Left ventricle myocardium inferior (tissue), 1 donor: ENCODE measurements at places on chromosomes 7 and 10. TPM values are rescaled to one million over a fixed set of nuclear protein-coding genes. Genes with fewer than 3 reads are reported as not detected.

DNA sequence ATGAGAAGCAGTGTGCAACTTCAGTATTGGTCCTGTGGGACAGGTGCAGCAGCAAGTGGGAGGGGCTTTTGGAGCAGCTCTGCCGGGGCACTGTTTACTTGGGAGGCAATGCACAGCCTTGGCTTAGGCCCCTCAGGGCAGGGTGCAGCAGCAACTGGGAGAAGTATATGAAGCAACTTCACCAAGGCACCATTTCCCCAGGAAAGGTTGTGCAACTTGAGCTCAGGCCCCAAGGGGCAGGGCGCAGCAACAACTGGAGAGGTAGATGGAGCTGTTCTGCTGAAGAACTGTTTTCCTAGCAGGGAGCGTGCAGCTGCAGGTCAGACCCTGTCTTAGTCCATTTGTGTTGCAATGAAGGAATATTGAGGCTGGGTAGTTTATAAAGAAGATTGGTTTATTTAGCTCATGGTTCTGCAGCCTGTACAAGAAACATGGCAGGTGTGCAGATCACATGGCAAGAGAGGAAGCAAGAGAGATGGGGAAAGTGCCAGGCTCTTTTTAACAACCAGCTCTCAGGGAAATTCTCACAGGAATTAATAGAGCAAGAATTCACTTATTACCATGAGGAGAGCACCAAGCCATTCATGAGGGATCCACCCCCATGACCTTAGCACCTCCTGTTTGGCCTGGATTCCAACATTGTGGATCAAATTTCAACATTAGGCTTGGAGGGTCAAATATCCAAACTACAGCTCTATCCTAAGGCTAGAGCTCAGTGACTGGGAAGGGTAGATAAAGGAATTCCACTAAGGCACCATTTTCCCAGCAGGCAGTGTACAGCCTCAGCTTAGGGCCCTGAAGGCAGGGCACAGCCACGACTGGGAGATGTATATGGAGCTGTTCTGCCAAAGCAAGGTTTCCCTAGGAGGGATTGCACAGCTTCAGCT, 10.9 kb downstream of the GPR141 start:
- peak; percentile 26 for DNase-seq

The CPEB3 gene
- total RNA-seq = 13.6 TPM

The ARMC3 gene
- not detected for total RNA-seq

- no peak for DNase-seq
Measured at GRCh38 chr10:7625836-7626235, 40.9 kb downstream of the ITIH5 start.

The MOGAT3 gene
- not detected for total RNA-seq

- no peak for DNase-seq
Measured at GRCh38 chr10:26468291-26468690, 30.1 kb downstream of the APBB1IP start.

- DNase-seq = no peak
Measured at GRCh38 chr10:74929197-74929596, 102.8 kb downstream of the KAT6B start.

The FAM170B gene
- not detected for total RNA-seq

DNA sequence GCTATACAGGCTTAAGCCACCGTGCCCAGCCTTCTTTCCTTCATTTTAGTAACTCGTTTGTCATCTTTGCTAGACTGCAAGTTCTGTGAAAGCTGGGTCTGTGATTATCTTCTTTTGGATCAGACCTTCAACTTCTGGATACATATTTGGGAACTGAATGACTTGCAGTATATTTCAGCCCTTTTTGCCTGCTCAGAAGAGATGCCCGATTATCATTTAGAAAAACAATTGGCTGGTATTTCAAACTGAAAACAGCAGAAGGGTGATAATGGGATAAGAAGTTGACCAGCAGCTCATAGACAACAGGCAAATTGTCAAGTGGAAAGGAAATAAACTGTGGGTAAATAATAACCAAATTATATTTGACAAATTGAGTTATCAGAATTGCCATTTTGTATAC, 14.6 kb downstream of the RSBN1L start:
- DNase-seq = no peak

GRCh38 chr7:146443102-146443501, 326.5 kb downstream of the CNTNAP2 start:
- no peak for DNase-seq

DNA sequence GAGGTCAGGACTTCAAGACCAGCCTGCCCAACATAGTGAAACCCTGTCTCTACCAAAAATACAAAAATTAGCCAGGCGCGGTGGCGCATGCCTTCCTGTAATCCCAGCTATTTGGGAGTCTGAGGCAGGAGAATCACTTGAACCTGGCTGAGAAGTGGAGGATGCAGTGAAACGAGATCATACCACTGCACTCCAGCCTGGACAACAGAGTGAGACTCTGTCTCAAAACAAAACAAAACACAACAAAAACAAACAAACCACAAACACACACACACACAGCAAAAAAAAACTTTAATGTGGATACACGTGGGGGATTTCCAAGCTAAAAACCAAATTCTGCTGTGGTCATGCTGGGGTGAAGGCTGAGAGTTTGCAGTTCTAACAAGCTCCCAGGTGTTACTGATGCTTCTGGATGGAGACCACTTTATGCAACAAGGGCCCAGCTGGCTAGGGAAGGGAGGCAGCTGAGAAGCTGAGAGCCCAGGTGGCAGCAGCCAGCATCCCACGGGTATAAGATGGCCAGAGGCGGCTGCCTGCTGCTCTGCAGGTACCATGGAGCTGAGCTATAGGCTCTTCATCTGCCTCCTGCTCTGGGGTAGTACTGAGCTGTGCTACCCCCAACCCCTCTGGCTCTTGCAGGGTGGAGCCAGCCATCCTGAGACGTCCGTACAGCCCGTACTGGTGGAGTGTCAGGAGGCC, at the start of gene ZP3:
TSS of gene ZP3 (plus strand) at position 538 of the 699 bp plus-strand sequence. CDS start at position 553, 15 bp downstream.
- DNase-seq = no peak

- peak; percentile 53 for DNase-seq
Measured at GRCh38 chr10:5692461-5693358, 8.1 kb downstream of the TASOR2 start.

DNA sequence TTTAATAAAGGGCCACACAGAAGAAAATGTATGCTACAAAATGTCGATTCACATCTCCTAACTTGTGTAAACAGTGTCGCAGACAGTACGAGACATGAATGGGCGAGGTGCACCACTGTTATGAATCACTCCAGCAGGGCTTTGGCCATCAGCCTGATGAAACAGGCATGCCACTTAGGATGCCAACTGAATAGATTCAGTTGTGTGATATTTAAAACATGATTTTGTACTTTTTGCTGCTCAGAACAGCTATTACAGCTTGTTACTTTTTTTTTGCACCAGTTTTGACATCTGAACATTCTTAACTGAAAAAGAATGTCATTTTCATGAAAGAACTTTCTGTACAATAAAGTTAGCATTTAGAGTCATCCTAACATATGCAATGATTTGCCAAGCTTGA, 138.1 kb downstream of the VTI1A start:
- no peak for DNase-seq

GRCh38 chr7:48610705-48611104, 313.6 kb upstream of the CDC14C start:
- DNase-seq = no peak

DNA sequence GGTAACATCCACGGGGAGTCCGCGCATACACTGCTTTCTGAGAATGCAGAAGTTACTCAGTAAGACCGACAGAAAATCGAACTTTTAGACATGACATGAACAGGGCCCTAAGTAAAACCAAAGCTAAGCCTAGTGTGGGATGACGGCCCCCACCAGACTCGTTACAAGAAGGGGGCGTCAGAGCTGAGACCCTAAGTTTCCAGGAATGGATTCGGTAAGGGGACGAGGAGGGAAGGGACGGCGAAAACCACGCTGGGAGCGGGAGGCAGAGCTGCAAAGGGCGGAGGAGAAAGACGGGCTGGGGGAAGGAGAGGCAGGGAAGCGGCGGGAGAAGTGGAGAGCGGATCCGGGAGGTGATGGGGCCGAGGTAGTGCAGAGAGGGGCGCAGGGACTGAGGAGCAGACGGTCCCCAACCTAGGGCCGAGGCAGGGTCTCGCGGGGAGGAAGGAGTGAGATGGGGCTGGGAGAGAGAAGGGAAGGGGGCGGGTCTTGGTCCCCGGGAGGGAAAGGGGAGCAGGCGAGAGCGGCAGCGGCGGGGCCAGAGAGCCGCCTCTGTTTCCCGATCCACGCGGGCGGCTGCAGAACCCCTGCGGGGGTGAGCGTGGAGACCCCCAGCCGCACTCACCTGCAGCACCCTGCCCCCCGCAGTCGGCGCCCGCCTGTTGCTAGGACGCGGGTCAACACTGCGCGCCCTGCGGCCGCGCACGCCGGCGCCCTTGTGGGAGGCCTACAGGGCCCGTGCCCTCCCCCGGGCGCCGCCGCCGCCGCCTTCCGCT, 513 bp downstream of the ODAD2 start:
- peak; percentile 14 for DNase-seq

GRCh38 chr10:132413226-132414205, 16.5 kb downstream of the PWWP2B start:
- DNase-seq = no peak

DNA sequence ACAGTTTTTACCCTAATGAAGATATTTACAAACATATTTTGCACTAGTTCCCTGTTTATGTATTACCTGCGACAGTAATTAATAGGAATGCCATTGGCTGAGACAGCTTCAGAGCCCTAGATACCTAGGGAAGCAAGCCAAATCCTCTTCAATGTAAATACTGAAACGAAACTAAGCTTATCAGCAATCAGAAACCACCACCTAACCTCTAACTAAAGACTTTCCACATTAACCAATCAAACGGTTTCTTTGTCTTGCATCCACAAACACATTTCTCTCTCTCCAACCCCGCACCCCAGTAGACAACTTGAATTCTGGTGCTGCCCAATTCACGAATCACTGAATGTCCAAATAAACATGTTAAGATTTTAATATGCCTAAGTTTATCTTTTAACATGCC, 474.4 kb upstream of the C7orf33 start:
- no peak for DNase-seq

GRCh38 chr7:123958186-123958703, 33.2 kb downstream of the SPAM1 start:
- DNase-seq = no peak

DNA sequence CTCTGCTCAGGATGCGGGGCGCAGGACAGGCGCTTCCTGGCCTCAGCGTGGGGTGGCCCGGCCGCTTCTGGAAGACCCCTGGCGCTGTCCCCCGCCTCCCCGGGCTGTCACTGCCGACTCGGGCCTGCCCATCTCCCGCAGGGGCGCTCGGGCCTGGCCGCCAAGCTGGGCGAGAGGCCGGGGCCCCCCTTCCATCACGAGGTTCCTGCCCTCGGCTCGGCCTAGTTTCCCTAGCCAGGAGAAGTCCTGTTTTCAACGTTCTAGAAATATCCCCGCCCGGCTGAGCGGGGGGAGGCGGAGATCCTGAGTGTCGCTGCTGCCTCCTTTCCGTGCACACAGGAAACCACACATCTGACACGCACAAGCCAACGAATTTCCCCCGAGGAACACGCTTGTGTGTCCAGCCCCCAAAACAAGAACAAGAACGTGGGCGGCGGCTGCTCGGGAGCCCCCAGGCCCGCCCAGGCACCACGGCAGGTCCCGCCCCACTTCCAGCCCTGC, 33.7 kb downstream of the AP5Z1 start:
- no peak for DNase-seq

- no peak for DNase-seq
Measured at GRCh38 chr7:12954380-12955033, 267.1 kb downstream of the ARL4A start.

- peak; percentile 13 for DNase-seq
Measured at GRCh38 chr10:36003031-36003600, 361.0 kb upstream of the FZD8 start.

The PDZD7 gene
- 0.27 TPM for total RNA-seq

DNA sequence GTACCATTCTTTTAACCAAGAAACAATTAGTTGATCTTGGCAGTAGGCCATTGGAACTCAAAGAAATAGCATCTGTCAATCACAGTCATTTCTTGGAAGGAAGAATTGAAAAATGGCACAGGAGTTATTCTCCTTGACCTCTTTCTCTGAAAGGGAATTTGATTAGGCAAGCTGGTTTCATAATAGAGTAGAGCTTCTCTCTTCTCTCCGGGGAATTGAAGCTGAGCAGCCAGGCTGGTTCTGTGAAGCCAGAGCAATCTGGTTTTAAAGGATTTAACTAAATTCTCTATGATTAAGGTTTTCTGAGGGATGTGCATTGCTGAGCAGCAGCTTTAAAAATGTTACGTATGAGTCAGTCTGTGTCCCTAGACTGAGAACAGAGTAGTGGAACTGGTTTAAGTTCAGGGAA, 70.2 kb downstream of the AHCYL2 start:
- DNase-seq = no peak

DNA sequence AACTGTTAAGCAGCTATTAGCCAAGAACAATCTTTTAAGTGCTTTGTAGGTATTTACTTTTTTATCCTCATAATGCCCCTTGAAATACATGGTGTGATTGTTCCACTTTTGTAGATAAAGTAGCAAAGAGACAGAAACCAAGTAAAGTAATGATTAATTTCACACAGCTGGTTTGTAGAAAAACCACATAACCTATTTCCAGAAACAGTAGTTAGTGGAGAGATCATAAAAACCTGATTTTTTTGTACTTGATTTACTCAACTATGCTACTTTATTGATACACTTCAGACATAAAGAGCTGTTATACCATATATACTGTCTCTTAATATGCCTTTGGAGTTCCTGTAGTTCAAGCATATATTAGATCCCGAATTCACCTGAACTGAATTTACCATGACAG, 118.4 kb downstream of the SEMA3A start:
- no peak for DNase-seq

The TMEM184A gene
- total RNA-seq = 0.36 TPM

DNA sequence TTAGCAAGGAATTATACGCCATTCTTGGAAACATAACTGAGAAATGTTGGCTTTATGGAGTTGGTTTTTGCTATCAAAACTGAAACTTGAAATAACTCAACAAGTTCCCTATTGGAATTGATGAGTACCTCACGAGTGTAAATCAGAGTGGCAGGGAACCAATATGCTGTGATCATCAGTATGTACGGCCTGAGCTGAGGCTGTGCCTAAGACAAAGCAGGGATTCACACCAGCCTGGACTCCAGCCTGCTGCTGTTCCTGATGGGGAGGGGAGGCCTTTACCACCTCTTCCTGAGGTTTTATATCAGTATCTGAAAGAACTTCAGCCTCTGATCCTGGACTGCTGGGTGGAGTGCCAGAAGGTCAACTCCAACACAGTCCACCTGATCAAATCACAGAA, 52.7 kb downstream of the CRTAC1 start:
- DNase-seq = no peak

DNA sequence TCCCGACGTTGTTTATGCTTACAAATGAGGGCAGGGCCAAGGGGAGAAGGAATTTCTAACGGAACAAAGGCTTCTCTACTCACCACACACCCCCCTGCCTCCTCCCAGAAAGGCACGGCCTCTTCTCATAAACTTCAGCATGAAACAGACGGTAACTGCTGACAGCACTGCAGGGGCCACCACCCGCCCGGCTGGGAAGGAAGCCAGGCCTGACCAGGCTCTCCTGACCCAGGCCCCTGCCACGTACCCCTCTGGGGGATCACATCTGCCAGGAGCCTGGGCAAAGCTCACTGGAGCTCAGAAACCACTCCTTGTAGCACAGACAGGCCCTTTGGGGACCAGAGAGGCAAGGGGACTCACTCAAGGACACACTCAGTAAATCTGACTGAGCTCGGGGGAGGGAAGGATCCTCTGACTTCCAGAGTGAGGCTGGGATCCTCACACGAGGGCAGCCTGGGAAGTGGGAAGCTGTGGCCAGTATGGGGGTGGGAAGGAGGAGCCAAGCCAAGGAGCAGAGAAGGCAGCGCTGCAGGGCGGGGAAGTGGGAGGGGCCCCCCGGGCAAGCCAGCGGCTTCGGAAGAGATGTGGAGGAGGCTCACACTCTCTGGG, 46.1 kb downstream of the ZCCHC24 start:
- peak; percentile 91 for DNase-seq

GRCh38 chr7:126803990-126804389, 448.8 kb downstream of the GRM8 start:
- no peak for DNase-seq
